ENCODE measurements at places on chromosomes 6 and 20.

DNA sequence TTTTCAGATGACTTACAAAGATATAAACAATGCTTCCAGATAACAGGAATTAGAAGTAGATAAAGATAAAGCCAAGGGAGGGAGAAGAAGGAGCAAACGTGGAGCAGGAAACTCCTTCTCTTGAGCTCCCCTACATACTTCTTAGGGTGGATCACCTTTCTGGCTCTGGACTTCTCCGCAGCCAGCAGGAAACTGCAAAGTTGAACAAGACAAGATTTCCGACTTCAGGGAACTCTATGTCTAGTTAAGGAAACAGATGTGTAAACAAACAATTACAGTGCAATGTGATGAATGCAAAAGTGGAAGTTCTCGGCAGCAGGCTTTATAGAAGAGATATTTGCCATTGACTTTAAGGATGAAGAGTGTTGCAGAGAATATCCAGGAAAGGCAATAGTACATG lies 134.0 kb upstream of the MARCKS start:
- DNase-seq, result no peak

GRCh38 chr6:8269094-8269493 lies 166.3 kb downstream of the SLC35B3 start:
- DNase-seq, result no peak

GRCh38 chr6:81075974-81076373 lies 676.5 kb downstream of the TENT5A start:
- peak; percentile 4 for DNase-seq

DNA sequence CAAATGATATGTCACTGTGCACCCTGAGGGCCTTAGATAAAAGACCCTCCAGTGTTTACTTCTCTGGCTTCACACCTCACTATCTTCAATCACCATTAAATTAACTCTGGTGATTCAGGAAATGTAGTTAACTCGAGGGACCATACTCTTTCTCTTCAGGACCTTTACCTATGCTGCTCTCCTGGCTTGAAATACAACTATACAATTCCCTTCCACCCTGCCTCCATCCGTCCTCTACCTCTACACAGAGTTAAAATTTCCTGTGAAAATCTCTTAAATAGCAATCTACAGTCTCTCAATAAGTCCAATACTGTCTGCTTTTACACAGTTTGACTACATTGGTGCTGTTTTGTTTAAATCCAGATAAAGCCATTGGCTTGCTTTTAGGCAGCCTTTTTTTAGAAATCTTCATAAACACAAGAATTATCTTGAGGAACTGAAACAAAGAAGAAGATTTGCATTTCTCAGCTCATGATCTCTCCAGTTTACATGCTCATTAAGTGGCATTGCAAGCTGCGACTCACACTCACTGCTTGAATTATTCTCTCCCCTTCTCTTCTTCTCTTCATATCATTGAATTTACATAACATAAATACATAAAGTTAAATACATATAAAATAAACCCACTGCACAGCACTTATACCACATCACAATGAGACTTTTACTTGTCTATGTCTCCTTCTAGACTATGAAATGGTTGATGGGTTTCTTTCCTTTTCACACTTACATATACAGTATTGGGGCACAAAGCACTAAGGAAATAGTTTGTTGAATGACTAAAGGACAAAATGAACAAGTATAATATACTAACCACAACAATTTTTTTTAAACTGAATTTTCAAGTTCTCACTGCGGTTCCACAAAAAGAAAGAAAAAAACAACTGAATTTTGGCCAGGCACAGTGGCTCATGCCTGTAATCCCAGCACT lies 239.0 kb upstream of the KCNQ5 start:
- no peak for DNase-seq

DNA sequence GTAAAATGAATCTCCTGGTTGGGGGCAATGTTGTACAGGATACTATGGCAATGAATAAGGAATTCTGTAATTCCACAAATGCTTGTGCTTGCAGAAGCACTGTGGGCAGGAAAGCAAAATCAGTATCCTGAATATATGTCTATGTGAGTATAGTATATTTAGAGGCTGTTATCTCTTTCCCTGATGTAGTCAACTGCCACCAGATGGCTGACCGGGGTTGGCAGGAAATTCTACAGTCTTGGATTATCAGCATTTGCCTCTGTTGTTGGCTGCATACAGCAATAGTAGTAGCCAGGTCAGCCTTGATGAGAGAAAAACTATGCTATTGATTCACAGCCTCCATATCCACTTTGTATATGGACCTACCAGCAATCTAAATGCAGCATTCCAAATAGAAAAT lies 425.1 kb upstream of the JAG1 start:
- DNase-seq, result no peak

DNA sequence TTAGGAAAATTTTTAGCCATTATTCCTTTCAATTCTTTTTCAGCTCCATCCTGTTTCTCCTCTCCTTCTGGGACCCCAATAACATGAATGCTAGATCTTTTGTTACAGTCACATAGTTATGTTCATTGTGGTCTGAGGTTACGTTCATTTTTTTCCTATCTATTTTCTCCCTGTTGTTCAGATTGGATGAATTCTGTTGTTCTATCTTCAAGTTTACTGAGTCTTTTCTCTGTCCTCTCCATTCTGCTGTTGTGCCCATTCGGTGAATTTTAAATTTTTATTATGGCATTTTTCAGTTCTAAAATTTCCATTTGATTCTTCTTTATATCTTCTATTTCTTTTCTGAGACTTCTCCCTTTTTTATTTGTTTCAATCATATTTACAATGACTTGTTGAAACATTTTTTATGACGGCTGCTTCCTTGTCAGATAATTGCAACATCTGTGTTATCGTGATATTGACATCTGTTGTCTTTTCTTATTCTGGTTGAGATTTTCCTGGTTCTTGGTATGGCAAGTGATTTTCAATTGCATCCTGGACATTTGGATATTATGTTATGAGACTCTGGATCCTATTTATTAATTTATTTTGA lies 12.6 kb upstream of the DDR1 start:
- DNase-seq, result no peak

DNA sequence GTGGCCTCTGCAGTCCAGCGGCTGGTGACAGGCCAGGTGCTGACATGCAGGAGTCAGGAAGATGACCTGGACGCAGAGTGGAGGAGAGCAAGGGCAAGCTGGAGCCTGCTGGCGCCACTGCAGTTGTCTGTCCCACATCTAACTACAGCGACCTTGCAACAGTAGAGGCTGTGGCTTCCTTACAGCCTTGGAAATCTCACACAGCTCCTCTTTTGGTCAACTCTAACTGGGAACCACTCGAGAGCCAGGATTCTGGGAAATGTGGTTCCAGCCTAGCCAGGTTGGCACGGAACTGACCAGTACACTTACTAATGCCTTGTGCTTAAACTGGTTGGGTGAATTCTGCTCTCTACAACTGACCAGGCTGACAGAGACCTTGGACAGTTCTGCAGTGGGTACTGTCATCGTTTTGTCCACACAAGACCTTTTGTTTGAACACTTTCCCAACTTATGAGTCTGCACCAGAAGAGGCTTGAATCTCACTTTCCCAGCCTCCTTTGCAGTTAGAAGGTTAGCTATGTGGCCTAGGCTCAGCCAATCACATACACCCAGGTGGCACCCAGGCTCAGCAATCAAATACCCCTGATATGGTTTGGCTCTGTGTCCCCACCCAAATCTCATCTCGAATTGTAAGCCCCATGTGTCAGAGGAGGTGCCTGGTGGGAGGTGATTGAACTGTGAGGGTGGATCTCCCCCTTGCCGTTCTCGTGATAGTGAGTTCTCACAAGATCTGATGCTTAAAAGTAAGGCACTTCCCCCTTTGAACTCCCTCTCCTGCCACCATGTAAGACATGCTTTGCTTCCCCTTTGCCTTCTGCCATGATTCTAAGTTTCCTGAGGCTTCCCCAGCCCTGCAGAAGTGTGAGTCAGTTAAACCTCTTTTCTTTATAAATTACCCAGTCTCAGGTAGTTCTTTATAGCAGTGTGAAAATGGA lies 153.5 kb downstream of the ZMYND8 start:
- no peak for DNase-seq

GRCh38 chr6:83461438-83461837 lies 30.6 kb upstream of the ME1 start:
- DNase-seq, result peak; percentile 7

DNA sequence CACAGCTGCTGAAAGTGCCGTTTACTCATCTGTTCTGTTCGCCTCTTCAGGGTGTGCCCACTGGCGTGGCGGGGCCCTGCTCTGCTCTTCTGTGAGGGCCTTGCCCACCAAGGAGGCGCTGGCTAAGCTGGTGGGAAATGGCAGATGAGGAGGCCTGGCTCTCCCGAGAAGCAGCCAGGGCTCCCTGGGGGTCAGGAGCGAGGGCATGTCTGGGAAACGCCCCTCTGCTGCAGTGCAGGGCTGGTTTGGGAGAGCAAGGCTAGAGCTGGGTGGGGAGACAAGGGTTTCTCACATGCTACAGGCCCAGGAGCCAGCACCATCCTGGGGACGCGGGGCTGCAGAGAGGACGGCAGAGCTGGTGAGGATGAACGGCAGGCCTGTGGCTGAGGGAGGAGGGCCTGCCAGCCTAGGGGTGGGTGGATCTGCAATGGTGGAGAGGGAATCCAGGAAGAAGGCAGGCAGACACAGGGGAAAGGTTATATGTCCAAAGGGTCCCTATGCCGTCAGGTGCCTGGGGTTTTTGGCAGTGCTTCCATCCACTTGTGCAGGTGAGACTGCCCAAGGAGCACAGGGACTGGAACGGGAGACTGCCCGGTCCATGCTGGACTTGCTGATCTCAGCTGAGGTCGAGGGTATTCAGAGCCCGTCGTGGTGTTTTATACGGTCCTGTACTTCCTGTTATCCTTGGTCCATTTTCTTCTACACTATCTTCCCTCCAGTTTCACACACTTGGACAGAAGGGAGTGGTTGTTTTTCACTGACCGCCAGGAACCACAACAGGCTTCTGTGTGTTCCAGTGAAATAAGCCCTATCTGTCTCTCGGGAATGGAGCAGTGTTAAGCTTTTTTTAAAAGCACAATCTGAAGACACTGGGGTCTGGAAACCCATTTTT lies 119.2 kb downstream of the SYCP2 start:
- no peak for DNase-seq

GRCh38 chr20:47654370-47654769 lies 130.9 kb downstream of the SULF2 start:
- DNase-seq, result no peak

DNA sequence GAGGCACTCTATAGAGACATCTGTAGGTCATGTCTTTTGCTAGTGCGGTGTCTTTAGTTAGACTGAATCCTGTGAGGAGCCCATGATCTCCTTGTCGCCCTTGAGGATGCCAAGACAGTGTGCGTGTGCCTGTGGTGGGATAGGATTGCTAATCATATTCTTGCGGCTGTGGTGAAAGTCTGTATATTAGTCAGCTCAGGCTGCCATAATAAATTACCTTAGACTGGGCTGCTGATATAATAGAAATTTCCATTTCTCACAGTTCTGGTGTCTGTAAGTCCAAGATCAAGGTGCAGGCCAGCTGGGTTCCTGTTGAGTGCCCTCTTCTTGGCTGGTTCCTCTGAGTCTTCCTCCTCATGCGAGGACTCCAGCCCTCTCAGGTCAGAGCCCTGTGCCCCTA lies 141.2 kb downstream of the JARID2 start:
- no peak for DNase-seq

DNA sequence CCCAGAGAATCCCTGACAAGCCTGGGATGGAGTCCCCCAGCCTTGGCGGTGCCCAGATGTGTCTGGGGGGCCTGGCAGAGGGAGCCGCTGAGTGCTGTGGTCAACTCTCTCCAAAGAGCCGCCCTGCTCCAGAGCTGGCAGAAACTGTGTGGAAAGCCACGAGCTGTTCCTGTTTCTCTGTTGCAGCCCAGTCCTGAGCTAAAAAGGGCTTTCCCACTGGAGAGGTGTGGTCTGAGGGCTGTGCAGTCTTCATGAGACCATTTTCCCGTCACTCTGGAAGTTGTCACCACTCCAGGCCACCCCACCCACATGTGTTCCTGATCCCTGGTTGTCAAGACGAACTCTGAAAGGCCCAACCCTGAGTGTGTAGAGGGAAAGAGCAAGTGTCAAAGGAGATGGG lies 99.7 kb upstream of the KCNK16 start:
- no peak for DNase-seq

GRCh38 chr20:25402583-25402982 lies 4.9 kb upstream of the GINS1 start:
- no peak for DNase-seq

GRCh38 chr6:39369987-39370386 lies 47.5 kb upstream of the KCNK16 start:
- no peak for DNase-seq

- no peak for DNase-seq
These were observed 499.6 kb downstream of the RFPL4B start for GRCh38 chr6:112846681-112847080.

DNA sequence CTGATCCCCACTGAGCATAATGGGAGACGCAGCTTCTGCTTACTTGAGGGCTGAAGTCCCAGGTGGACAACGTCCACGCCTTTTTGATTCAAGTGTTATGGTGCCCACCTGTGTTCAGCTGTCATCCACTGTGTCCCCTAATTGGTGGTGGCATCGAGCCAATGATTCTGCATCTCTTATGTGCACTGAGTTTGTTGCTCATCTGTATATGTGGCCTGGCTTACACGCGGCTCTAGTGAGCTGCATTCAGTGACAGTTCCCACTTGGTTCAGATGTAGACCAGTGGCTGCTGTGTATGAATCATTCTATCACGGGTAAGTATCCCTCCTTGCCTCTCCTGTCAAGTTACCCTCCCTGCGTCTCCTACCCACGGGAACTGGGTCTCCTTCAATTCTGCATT lies 131.2 kb upstream of the CLDN20 start:
- DNase-seq, result no peak

- no peak for DNase-seq
These were observed 177.9 kb upstream of the ZNF184 start for GRCh38 chr6:27650620-27651370.

Data from hepatic stellate cell (primary cell).